ENCODE measurements at places on chromosomes 16 and 17.
A peak's percentile ranks its signal among the peaks of the same experiment; 100 is the strongest.

- DNase-seq = no peak
Measured at GRCh38 chr17:79651761-79652160, 40.9 kb upstream of the RBFOX3 start.

DNA sequence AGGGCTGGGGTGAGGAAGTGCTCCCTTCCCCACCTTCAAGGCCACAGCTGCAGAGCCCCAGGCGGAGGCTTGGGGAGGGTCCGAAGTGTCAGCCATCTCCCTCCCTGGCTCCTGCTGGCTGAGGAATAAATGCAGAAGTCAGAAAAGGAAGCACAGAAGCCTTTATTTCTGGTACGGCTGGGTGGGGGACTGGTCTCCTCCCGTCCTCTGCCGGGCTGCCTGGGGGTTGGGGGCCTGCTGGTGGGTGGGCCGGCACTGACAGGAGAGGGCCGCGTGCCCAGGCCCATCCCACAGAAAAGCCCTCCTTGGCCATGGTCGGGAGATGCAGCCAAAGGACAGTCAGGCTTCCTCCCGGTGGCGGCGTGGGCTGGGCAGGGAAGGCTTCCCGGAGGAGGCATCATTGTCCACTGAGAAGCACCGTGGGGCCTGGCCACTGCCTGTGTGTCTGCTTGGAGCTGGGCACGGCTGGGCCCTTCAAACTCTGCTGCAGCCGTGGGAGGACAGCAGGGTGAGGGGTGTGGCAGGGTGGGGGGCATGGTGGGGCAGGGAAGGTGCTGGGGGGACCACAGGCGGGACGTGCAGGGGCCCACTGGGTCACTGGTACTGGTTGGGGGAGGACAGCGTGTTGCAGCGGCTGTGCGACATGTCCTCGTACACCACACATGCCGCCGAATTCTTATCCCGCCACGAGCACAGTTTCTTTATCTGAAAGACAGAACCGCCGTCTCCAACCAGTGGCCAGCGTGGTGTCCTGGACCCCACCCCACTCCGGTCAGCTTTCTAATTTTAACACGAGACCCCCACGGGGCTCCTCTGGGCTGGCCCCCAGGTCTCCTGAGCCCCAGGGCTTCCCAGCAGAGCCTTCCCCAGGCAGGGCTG lies 2.4 kb downstream of the CD7 start:
- DNase-seq = no peak

- no peak for DNase-seq
Measured at GRCh38 chr16:19853742-19854542, 30.7 kb downstream of the GPRC5B start.

DNA sequence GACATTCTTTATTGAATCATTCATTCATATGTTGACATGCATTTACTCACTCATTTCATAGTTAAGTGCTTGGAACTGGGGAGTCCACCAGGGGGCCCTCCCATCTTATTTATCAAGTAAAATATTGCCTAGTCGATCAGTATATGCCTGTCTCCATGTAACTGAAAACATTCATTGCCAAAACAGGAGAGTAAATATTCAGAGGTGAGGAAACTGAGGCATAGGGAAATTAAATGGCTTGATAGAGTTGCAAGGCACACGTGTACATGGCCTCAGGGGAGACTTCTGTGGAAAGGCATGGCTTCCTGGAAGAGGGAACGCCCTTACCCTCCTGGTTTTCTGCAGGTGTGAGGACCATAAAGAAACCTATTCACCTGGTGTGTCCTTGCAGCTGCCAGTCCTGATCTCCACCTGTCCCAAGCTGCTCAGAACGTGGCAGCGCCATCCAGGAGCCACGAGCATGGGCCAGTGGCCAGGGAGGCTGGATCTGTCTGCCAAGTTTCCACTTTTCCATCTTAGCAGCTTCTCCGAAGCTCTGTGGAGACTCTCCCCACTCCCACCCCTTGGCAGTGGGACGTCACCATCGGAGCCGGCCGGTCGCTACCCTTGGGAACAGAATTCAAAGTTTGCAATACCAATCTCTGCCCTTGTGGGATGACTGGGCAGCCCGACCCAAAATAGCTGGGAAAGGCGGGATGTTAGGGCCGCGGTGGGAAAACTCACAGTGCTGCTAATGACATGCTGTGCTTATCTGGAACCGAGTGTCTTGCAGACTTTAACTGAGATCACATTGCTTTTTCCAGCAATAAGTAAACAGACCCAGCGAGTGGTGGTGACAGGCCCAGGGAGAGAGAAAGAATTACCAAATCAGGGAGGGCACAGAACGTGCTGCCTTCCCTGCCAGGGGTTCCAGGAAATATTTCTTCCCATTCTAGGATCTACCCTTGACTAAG lies 4.1 kb upstream of the C1QTNF1 start:
- DNase-seq = no peak

- DNase-seq = no peak
Measured at GRCh38 chr17:28211811-28212210, 107.2 kb upstream of the TMEM97 start.

DNA sequence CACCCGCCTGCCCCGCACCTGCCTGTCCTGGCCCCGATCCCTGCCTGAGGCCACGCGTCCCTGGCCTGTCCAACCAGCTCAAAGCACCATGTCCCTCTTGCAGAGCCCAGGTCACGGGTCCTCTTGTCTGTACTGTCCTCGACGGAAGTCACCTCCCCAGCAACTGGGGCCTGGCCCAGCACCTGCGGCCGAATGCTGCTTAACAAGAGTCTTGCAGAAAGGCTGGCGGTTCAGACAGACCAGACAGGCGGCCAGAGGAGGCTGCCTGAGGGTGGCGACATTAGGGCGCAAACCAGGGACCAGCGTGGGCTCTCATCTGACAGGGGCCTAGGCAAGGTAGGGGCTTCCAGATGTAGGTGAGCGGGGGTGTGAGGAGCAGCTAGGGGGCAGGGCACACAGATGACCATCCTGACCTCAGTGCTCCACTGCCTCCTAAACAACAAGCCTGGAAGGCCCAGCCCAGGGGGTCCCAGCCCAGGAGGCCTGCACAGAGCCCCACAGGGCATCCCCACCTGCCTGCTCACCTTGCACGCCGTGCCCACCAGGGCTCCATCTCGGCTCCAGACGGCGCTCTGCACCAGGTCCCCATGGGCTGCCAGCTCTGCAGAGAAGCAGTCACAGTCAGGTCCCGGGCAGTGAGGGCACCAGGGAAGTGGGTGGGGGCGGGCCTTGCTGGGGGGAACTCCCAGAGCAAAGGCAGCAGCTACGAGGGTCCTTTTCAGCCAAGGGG lies 11.3 kb downstream of the CORO7 start:
- DNase-seq = no peak

GRCh38 chr16:50684823-50685461 lies 3.8 kb upstream of the SNX20 start:
- DNase-seq = peak; percentile 65

DNA sequence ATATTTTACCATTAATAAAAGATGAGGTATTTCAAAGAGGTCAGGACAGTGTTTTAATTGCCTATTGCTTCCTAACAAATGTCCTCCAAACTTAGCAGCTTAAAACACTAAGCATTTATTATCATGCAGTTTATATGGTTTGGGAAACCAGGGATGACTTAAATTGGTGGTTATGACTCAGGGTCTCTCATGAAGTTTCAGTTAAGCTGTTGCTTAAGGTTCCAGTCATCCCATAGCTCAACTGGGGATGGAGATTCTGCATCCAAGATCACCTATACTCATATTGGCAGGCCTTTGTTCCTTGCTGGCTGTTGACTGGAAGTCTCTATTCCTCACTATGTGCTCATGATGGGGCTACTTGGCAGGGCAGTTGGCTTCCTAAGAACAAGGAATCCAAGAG lies 1329.9 kb upstream of the GOT2 start:
- no peak for DNase-seq

GRCh38 chr16:81261049-81261648 lies 22.7 kb downstream of the BCO1 start:
- no peak for DNase-seq

DNA sequence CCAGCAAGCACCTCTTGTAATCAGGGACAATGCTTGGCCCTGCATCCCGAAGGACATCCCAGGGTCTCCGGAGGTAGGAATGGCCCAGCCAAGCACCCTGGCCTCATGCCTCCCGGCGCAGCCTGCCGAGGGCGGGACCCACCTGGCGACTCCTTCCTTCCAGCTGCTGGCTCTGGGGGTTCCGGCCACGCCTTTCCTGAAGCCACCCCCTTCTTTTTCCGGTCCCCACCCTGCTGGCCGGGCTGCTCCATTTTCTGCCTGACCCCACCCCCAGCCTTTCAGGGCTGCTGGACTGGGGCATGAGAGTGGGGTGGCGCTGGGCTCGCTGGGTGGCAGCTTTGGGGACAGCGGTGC lies 22.5 kb upstream of the CIBAR2 start:
- no peak for DNase-seq

DNA sequence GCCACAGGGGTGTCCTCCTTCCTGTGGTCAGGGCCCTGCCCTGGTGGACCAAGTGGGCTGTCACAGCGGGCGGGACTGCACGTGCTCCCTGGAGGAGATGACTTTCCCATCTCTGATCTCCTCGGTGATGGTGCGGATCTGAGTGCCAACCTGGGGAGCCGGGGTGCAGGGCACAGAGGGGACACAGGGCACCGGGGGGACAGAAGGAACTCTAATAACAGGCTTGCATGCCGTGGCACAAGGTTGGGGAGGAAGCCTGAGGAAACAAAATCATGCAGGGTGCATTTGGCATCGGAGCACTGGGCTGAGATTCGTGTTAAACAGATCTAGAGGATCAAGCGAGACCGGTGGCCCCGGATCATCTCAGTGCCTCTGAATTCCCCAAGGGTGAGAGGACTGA lies 3.4 kb downstream of the KRT36 start:
- DNase-seq = peak; percentile 10

GRCh38 chr16:77336637-77337036 lies 98.2 kb downstream of the ADAMTS18 start:
- no peak for DNase-seq

DNA sequence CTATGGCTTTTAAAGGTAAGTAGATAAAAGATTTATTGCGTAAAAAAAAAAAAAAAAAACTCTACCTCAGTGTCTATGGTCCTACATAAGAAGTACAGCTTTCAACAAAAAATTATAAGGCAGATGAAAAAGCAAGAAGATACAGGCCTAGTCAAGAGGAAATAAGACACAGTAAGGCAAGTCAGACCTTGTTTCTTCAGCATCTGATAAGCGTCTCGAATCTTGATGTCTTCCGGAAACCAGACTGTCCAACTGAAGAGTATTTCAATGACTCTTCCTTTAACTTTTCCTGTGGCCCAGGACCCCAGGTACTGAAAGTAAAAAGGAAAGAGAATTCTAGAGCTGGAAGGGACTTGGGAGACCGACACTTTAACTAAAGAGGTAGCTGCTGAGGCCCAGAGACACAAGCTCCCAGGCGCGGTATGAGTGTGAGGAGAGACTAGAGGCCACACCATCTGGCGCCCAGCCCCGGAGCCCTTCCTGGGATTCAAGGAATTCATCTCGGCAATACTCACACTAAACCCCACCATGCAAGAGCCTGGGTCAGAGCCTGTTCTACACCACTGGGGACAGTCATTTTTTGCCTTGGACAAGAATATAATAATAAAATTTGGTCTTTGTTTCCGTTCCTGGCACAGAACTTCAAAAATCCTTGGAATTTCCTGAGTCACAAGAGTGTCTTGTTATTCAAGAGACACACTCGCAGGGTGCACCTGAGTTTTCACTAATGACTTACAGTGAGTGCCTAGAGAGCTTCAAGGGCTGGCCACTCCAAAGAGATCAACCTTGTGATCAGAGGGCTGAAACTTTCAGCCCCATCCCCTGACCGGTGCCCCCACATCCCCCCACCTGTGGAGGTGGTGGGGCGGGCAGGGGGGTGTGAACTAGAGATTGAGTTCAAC lies 18.6 kb downstream of the GGA2 start:
- no peak for DNase-seq

- DNase-seq = no peak
Measured at GRCh38 chr17:47621293-47622179, 28.2 kb upstream of the KPNB1 start.

DNA sequence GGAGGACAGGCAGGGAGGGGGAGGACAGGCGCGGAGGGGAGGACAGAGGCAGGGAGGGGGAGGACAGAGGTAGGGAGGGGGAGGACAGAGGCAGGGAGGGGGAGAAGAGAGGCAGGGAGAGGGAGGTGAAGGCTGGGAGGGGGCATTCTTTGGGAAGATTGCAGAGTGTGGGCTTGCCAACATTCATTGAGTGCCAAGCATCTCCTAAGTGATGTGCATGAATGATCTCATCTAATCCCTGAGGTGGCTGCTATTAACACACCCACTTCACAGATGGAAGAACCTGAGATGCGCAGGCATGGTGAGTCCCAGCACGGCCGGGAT lies 58.3 kb downstream of the NT5M start:
- DNase-seq = no peak

- DNase-seq = no peak
Measured at GRCh38 chr16:3716831-3717234, 491 bp downstream of the TRAP1 start.

DNA sequence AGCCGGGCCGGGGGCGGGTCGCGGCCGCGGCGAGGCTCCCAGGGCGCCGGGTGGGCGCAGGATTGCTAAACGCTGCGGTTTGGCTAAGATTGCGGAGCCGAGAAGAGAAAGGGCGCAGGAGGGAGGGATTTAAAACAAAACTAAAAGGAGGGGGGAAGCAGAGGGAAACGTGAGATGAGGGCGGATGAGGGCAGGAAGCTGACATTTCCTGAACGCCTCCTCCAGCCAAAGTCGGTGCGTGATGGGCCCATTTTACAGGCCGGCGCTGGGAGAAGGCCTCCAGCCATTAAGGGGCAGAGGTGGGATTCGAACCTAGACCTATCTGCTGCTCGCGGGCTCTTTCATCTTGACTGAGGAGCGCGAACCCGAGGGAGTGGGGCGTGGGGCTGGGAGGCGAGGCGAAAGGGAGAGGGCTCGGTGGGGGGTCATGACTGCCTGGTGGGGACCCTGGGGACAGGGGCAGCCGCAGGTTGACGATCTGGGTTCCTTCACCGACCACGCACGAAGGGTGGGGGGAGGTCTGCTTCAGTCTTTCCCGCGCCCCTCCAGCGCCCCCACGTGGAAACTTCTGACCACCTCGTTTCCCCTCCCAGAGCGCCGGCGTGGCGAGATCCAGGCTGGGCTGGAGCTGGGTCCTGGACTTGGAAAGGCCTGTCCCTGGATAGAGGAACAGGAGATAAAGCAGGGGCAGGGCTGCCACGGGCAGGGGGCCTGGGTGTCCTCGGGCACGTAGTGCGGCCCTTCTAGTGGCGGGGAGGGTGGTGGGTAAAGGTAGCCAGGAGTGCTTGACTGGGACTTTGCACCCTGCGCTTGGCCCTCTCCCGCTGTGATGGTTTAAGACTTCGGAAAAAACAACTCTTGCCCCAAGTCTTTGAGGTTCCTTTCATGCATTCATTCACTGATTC lies 3.8 kb upstream of the TAC4 start:
- DNase-seq = peak; percentile 75

GRCh38 chr16:17408296-17408695 lies 62.5 kb downstream of the XYLT1 start:
- DNase-seq = no peak
